Right ventricle myocardium superior (tissue), 1 donor: ENCODE measurements at places on chromosomes 7 and 10.
A peak's percentile ranks its signal among the peaks of the same experiment; 100 is the strongest.

GRCh38 chr10:113997428-113997827 is 46.2 kb upstream of the ADRB1 start:
- DNase-seq: peak; percentile 50

GRCh38 chr10:18474118-18474455 is 177.3 kb downstream of the NSUN6 start:
- no peak for DNase-seq

GRCh38 chr7:34842782-34843181 is 184.8 kb downstream of the NPSR1 start:
- DNase-seq: no peak

- DNase-seq: no peak
Measured at GRCh38 chr7:55260676-55261385, 104.3 kb upstream of the LANCL2 start.

GRCh38 chr10:86047588-86047987 is 319.0 kb downstream of the GRID1 start:
- DNase-seq: no peak

DNA sequence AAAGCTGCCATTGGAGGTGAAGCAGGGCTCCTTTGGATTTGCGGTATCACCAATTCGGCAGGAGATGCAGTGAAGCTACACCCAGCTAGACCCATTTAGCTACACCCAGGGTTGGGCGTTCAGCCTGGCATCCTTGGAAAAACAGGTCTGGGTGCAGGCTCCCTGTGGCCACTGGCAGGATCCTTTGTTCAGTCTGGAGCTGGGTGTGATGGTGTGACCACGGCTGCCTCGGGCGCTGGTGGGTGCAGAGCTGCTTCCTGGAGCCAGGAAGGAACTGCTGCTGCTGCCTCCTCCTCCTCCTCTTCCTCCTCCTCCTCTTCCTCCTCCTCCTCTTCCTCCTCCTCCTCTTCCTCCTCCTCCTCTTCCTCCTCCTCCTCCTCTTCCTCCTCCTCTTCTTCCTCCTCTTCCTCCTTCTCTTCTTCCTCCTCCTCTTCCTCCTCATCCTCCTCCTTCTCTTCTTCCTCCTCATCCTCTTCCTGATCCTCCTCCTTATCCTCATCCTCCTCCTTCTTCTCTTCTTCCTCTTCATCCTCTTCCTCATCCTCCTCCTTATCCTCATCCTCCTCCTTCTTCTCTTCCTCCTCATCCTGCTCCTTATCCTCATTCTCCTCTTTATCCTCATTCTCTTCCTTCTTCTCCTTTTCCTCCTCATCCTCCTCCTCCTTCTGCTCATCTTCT is 84.0 kb downstream of the GRK5 start:
- no peak for DNase-seq

DNA sequence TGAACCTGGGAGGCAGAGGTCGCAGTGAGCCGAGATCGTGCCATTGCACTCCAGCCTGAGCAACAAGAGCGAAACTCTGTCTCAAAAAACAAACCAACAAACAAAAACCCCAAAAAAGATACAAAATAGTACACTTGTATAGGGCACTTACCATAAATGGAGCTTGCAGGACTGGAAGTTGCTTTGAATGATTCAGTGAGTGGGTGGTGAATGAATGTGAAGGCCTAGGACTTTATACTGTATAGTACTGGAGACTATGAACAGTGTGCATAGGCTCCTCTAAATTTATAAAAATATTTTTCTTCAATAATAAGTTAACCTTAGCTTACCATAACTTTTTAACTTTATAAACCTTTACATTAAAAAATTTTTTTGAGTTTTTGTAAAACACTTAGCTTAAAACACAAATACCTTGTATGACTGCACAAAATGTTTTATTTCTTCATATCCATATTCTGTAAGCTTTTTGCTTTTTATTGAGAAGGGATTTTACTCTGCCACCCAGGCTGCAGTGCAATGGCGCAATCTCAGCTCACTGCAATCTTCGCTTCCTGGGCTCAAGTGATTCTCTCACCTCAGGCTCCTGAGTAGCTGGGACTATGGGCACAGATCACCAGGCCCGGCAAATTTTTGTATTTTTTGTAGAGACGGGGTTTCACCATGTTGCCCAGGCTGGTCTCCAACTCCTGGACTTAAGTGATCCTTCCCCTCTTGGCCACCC is 6.9 kb upstream of the H2AZ2 start:
- DNase-seq: no peak

GRCh38 chr7:6639627-6640026 is 2.5 kb downstream of the ZNF316 start:
- DNase-seq: no peak

DNA sequence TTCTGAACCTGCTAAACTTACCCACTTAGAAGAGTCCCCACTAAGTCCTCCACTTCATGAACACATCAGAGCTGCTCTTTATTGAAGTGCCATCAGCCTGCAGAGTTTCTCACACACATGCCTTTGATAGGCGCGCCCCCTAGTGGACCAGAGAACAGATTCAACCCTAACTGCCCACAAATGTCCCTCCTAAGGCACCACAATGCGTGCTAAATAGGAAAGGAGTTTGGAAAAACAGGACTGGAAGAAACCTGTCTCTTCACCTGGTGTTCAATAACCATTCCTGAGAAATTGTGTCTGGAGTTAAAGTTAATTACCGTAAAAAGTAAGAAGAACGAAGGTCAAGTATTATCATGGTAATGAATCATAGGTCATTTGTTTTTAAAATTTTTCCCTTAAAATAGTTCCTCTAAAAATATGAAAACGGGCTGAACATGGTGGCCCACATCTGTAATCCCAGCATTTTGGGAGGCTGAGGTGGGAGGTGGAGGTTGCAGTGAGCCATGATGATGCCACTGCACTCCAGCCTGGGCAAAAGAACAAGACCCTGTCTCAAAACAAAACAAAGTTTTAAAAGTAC is 249.7 kb downstream of the ELMO1 start:
- DNase-seq: peak; percentile 84

DNA sequence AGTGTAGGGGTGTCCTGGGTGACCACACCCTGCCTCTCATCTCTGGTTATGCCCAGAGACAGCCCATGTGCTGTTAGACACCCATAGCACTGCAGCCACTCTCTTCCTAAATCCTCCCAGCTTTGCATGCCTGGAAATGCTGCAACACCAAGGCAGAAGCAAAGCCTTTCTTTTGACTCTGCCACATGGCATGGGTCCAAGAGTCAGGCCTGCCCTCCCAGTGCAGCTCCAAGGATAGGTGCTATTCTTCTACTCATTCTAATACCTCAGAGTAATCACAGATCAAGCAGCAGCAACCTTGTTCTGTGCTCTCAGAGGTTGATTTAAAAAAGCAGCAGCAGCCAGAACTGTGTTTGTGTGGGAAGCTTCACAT is 23.4 kb downstream of the FRMPD2 start:
- no peak for DNase-seq
